Astrocyte of the cerebellum (primary cell): ENCODE measurements at places on chromosomes 11 and 22.

- DNase-seq, result no peak
Observed at GRCh38 chr11:23556163-23556750, 696.0 kb upstream of the CCDC179 start.

DNA sequence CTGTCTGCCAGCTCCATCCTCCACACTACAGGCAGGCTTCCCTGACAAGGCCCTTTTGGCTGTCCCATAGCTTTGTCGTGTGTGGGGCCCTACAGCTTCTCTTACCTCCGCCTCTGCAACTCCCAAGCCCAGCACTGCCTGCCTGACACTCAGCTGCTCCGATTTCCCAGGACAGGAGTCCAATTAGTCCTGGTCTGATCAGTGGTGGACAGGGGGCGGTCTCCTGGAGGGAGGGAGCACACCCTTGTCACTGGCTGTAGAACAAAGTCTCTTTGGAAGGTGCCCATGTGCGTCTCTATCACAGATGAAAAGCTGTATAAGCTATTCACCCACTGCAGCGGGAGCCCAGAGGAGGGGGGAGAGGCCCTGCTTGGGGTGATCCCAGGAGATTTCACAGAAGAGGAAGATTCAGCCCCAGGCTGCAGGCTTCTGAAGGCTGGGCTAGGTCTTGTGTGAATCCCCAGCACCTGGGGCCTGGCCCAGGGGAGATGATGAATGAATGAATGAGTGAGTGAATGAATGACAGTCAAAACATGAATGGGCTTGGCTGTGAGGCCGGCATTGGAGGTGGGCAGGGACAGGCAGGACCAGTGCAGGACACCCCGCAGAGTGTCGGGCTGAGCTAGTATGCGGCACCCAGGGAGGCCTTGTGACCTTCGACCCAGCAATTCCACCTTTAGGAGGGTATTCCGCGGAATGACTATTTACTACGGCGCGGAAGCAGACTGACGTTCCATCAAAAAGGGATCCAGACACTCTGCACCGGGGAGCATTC lies 142.4 kb downstream of the CACNA1I start:
- DNase-seq, result no peak

DNA sequence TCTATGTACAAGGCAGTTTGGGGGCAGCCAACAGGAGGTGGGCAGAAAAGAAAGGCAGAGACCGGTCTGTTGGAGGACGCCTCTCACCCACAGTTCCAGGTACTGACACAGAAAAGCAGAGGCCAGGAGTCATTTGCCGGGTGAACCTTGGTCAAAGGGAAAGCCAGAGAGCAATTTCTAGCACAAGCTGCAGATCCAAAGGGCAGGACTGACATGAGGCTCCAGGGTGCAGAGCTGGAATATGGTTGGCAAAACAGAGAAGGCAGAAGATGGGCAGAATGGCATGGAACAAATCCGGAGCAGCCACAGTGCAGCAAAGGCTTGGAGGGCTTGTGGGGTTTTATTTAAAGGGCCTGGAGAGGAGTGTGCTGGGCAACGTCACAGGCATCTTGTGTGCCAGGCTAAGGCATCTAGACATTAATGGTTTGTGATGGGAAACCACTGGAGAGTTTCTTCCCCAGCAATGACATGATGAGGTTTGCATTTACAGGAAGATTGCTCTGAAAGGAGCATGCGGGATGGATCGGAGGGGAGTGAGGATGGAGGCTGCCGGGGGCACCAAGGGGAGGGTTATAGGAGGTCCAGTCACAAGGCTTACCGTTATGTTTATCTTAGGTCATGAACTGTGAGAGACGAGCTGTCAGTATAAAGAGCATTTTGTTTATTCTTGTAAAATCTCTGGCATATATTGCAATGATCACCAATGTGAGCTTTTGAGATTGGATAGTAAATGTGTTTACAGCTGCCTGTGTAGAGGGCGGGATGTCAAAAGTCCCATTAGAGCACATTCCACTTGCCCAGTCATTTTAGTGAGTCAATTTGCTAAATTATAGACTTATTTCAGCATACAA lies 5.7 kb upstream of the MMP20 start:
- DNase-seq, result no peak

GRCh38 chr11:19719960-19720359 lies 7.3 kb downstream of the NAV2 start:
- no peak for DNase-seq

GRCh38 chr11:45028911-45029682 lies 78.4 kb upstream of the TP53I11 start:
- no peak for DNase-seq

DNA sequence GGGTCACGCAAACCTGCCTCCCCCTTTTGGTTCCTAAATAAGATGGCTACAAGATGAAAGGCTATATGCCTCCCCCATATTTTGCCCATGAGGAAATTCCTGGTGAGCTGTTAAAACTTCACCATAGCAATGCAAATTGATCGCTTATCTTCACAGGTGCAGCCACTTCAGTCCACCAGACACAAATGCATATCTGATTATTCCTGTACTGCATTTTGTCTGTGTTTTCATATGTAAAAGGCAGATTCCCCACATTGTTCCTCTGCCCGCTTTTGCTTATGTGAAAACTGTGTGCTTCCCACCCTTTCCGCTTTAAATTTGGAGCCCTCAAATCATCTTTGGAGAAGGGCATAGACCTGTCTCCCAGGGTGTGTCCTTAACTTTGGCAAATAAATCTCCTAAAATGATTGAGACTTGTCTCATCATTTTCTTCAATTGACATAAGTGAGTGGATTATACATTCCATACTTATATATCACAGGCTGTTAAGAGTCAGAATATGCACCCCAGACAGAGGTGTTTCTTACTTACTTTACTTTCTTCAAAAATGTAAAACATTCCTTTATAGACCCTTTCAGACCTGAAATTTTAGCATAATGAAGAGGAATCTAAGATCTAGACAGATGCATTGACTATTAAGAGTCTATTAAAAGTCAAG lies 116.4 kb downstream of the CASP12 start:
- no peak for DNase-seq

GRCh38 chr11:48127521-48128183 lies 89.0 kb upstream of the OR4B1 start:
- DNase-seq, result no peak

DNA sequence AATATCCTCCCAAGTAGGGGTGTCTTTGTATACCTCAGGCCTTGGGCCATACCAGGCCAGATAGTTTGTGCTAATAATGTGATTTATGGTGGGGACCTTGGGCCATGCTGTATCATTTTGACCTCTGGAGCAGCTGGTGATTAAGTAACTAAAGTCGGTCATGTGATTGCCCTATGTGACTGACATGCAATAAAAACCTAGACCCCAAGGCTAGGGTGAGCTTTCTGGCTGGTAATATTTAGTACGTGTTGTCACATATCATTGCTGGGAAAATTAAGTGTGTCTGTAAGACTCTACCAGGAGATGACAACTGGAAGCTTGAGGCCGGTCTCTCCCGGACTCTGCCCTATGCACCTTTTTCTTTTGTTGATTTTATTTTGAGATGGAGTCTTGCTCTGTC lies 12.6 kb upstream of the TFIP11 start:
- DNase-seq, result no peak

DNA sequence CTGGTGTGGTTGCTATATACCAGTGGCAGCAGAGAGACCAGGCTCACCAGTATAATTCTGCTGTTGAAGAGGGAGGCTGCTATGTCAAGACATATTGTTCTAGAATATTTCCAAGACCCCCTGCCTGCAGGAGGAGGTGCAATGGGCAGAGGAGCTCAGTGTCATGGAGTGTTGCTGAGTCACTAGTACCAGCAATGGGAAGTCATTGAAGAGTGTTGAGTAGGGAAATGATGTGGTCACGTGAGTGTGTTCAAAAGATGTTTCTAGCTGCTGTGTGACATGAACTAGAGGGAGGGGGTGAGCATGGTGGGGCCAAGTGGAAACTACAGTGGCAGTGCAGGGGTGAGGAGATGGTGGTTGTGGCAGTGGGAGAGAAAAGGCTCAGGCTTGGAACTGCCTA lies 76.3 kb upstream of the BIRC3 start:
- no peak for DNase-seq

- no peak for DNase-seq
Observed at GRCh38 chr11:17641792-17642350, 77.5 kb upstream of the MYOD1 start.

- DNase-seq, result no peak
Observed at GRCh38 chr22:44765571-44766285, 13.4 kb downstream of the ARHGAP8 start.

DNA sequence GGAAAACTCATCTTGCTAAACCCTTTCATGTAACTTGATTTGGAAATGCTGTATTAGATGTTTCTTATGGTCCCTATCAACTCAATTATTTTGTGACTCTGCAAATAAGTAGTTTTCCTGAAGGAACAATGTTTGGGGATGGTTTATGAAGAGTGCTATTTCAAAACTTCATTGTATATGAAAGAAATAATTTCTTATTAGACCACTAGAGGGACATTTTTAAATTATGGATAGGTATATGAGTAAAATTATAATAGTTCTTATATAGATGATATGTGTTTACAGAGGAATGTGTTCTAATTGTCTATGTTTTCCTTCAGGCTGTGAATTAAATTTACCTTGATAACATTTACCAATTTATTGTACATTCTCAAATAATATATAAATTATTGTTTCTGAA lies 509.4 kb upstream of the RAG2 start:
- DNase-seq, result no peak

DNA sequence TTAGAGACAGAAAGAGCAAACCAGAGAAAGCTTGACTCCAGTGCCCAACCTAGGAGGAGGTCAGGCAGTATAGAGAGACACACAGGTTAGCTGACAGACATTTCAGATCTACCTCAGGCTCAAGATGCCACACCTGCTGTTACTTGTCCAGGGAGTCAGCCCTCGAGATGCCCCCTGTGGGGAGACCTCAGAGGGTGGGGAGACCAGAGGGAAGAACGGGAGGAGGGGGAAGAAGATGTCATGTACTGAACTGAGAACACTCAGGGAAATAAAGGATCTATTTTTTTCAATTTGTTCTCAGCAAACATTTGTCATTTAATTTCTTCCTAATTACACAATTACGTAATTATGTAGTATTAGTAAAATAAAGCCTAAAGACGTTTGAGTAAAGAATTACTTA lies 196.3 kb upstream of the CADM1 start:
- DNase-seq, result no peak

DNA sequence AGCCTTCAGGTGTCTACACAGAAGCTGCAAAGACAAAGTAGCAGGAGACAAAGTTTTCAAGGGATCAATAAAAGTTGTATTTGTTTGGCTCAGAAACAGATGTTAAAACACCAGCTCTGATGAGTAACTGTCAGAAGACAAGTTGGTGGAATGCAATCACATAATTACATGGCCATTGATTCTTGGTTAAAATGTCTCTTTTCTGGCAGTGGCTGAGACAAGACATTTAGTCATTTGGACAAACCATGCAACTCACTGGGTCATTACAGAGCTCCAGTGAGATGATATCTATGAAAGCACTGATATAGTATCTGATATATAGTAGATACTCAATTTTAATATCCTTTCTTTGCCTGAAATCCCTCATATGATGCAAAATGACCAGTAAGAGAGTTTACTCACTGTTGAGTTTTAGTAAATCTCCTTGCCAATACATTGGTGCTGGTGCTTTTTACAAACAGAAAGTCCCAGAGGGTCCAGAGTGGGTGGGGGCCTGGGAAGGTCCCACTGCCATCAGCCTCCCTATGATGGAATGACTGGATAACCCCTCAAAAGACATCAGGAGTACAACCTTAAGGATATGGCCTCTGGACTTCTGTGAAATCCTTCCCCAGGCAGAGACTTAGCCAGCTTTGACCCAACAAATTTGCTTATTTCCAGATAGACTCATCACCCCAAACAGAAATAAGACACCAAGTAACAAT lies 95.0 kb downstream of the SLC1A2 start:
- no peak for DNase-seq

GRCh38 chr11:68362801-68363379 lies 50.5 kb downstream of the LRP5 start:
- DNase-seq, result no peak

- no peak for DNase-seq
Observed at GRCh38 chr11:34616830-34617504, 3.9 kb upstream of the EHF start.

DNA sequence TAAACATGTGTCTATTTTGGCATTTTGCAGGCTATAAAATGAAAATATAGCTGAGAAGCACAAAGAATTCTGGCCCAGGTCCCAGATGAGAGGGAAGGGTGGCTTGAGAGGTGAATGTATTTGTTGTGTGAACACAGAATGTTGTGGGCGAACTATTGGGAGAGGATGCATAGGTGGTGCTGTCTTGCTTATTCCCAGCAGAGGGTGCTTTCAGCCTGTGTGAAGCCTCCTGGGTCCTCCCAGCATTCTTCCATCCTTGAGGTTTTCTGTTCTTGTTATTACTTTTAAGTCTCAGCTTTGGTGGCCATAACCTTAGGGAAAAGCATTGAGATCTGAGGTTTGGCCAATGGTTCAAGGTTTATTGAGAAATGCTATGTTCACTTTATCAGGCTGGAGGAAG lies 108.7 kb upstream of the SNX19 start:
- DNase-seq, result peak; percentile 15

DNA sequence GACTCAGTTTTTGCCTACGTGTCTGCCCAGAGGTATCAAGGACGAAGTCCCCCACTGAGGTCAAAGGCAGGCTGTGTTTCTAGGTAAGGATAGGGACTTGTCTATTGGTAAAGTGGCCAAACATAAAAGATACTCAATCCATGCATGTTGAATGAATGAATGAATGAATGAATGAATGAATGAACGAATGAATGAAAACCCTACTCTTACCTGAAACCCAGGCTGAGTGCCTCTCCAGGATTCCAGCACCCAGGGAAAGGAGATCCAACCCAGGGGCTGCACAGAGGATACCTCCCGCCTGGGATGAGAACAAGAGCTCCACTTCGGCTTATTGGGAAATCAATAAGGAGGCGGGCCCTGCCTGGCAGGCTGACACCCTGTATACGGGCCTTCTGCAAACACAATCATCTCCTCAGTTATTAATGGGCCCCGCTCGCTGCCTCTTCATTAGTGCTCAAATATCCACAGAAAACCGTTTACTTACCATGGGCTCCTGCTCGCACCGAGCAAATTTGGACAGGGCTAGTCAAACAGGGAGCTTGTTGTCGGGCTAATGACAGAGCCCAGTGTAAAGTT lies 177.4 kb downstream of the BUD13 start:
- DNase-seq, result no peak

DNA sequence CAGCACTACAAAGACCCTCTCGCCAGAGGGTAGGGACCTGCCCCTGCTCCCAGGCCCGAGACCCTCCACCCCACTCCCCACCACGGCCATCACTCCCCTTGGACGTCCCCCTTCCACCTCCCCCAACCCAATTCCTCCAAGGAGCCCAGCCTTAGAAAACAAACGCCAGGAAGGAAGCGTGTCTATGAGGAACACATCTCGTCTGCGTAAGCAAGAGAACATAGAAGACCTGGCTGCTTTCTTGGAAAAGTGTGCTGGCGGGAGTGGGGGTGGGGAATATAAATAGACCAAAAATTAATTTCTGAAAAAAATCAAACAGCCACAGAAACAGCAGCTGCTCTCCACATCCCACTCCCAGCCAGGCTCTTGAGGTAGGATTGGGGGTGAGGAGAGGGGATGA lies 23.9 kb upstream of the IGSF9B start:
- DNase-seq, result no peak

- no peak for DNase-seq
Observed at GRCh38 chr22:32067613-32068012, 24.6 kb downstream of the SLC5A1 start.

- DNase-seq, result no peak
Observed at GRCh38 chr11:76856106-76856505, 4.6 kb upstream of the ACER3 start.

- peak; percentile 63 for DNase-seq
Observed at GRCh38 chr11:12376259-12377081, 901 bp upstream of the PARVA start.

- DNase-seq, result no peak
Observed at GRCh38 chr11:8354622-8355415, 91.1 kb upstream of the LMO1 start.

GRCh38 chr22:24996420-24996952 lies 44.0 kb downstream of the KIAA1671 start:
- no peak for DNase-seq
